ENCODE measurements at places on chromosomes 4 and X.

DNA sequence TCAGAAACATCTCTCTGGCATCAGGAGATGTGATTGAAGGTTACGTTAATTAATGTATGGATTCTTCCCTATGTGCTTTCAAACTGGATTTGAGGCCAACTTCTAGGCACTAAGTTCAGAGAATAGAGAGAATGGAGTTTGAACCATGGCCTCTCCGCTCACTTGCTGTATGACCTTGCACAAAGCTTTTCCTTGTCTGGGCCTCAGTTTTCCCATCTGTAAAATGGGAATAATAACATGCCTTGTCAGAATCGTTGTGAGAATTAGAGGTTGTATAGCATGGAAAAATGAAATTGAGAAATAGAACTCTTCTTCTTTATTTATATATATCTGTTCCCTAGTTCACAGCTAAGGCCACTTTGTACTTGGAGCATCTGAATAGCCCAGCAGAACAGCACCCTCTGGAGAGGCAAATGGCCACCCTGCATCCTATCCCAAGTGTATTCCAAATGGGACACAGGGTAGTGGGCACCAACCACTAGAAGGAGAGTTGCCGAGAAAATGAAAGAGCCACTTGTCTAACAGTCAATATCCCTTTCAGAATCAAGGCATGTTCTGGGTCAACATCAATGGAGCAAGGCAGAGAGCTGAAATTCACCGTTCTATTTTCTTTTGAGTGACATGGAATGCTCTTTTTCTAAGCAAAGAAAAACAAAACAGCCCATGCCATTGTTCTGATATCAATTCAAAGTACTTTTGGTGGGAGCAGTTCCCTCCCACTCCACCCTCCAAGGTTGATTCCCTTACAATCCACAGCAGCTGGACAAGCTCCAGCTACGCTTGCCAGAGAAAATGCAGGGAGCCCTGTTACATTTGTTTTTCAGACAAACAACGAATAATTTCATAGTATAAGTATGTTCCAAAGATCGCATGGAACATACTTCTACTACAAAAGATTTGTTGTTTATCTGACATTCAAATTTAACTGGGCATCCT lies 23.3 kb upstream of the MTM1 start:
- no peak for DNase-seq

DNA sequence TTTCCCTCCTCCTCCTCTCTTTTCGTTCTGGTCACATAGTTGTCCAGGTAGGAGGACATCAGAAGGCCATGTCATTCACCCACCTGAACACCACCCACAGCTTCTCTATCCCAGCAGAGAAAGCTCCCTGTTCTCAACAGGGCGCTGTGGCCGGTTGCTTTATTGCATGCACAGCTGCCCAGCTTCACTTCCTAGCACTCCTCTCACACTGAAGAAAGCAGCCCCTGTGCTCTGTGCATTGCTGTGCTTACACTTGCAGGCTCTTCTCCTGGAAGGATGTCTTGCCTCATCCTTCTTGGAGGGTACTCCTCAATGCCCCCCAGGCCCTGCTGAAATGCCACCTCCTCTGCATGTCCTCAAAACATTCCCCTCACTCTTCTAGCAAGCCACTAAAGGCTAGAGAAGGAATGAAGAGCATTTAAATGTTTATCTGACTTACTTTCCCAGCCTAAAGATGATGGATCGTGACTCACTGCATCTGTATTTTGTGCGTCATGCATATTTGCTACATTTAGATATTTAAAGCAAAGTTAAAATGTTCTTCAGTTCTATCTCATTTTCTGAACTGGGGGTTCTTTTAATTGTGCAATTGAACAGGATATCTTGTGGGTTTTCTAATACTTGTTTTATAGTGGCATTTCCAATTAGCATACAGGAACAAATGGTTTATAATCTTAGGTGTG lies 186.4 kb upstream of the PUDP start:
- no peak for DNase-seq

GRCh38 chr4:26252349-26253025 lies 68.3 kb upstream of the RBPJ start:
- DNase-seq, result no peak

DNA sequence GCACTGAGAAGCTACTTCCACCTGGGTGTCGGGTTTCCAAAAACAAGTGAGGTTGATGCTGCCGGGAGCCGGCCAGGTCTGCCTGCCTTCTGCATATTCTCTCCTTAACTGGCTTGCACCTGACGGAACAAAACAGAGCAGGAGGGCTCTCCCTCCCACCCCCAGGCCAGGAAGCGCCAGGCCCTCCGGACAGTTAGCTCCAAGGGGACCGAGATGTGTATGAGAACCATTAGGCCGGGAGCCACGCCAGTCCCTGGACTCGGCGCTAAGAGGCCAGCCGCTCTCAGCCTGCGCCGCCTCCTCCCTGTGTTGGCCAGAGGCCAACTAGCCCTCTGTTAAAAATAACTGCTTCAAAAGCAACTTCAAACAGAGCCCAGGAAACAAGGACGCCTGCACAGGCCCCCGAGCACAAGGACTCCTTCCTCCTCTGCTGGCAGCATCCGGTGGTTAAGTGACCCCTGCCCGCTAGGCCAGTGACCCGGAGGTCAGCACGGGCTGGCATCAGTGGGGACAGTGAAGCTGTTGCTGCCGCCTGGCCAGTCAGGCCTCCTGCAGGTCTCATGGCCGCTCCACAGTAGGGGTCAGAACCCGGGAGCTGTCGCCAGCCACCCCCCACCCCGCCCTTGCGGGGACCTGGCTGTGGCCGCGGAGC lies 107.9 kb downstream of the ABLIM2 start:
- DNase-seq, result no peak

DNA sequence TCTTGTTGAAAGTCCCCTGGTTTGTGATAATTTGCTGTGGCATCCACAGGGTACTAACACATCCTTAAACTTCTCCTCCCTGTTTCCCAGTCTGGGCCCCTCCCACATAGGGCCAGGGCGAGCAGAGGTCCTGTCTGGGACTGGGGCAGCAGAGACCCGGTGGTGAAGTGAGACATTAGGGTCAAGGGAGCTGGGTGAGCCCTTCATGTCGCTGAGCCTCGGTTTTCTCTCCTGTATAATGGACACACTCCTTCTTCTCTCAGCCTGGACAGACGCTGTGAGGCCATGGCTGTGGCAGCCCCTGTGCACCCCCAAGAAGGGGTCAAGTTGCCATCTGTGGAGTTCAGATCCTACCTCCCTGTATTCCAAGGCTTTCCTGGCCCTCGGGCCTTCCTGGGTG lies 33.0 kb upstream of the HMX1 start:
- no peak for DNase-seq

GRCh38 chr4:100790836-100791615 lies 273.2 kb upstream of the EMCN start:
- no peak for DNase-seq

GRCh38 chr4:128653527-128654444 lies 155.7 kb upstream of the JADE1 start:
- no peak for DNase-seq

DNA sequence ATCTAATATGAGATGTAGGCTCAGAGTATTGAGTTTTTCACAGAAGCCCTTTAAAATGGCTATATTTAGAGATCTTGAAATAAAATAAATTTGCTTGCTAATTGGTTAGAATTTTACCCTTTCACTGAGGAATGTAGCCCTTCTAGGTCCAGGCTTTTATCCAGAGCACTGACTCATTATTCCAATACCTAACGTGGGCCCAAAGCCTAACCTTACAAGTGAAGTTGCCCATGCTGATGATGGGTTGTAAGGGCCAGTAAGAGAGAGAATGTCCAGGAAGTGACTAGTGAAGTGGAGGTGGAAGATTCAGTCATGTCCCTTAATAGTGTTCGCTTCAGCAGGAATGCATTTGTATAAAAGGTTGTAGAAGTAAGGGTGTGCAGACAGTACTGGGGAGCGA lies 155.9 kb downstream of the STIM2 start:
- no peak for DNase-seq

- peak; percentile 19 for DNase-seq
These were observed 109.1 kb upstream of the HUWE1 start for GRCh38 chrX:53795576-53795975.

DNA sequence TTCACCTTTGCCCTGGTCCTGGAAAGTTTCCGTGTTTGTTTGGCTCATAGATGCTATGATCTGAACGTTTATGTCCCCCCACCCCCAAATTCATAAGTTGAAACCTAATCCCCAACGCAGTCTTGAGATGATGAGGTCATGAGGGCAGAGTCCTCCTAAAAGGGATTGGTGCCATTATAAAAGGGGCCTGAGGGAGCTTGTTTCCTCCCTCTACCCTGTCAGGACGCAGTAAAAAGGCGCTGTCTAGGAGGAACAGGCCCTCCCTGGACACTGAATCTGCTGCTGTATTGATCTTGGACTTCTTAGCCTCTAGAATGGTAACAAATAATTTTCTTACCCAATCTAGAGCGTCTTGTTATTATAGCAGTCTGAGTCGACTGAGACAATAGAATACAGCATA lies 2190.6 kb upstream of the TENM3 start:
- no peak for DNase-seq

GRCh38 chrX:105752338-105752956 lies 69.9 kb upstream of the NRK start:
- no peak for DNase-seq

GRCh38 chr4:166274775-166275174 lies 401.7 kb downstream of the TLL1 start:
- no peak for DNase-seq

DNA sequence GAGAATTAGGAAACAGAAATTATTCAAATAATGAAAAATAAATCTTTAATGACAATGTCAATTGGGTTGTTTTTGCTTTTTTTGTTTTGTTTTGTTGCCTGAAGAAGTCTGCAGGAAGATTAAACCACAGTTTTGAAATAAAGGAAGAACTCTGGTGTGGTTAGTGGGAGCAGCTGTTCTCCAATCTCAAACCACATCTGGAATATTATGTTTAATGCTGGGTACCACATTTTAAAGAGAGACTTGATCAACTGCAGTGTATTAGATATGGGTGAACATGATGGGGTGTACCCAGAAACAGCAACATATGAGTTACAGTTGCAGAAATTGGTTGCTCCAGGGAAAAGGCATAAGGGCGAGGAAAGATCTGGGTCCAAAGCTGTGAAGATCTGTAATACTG lies 171.2 kb upstream of the RPL34 start:
- DNase-seq, result no peak

GRCh38 chrX:110268886-110269285 lies 49.0 kb downstream of the AMMECR1 start:
- no peak for DNase-seq

DNA sequence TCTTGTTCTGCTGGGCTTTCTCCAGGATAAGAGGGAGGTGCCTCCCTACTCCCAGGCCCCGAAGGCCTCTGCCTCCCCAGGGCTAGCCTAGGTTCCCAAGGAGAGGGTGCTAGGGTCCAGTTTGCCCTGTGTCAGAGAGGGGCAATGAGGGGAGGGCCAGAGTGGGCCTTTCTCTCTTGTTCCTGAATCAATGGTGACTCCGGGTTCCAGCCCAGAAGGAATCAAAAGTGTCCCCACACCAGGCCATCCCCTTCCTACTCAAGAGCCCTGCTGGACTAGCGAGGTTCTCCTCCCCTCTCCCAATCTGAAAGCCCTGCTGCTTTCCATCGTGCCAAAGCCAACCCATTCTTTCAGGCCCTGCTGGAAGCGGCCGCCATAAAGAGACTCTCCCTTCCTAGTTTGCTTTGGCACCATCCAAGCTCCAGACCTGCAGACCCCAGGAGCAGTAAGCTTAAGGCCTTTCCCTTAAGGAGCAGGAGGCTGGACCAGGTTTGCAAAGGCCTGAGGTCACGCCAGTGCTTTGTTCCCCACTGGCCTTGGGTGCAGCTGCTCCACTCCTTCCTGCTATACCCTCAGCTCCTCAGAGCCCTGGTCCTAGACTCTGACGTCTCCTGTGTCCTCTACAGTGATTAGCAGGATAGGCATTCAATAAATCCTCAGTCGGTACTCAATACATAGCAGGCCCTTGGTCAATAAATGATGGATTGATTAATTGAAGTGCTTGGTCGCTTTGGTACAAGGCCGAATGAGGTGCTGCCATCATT lies 10.6 kb downstream of the TSC22D3 start:
- no peak for DNase-seq

DNA sequence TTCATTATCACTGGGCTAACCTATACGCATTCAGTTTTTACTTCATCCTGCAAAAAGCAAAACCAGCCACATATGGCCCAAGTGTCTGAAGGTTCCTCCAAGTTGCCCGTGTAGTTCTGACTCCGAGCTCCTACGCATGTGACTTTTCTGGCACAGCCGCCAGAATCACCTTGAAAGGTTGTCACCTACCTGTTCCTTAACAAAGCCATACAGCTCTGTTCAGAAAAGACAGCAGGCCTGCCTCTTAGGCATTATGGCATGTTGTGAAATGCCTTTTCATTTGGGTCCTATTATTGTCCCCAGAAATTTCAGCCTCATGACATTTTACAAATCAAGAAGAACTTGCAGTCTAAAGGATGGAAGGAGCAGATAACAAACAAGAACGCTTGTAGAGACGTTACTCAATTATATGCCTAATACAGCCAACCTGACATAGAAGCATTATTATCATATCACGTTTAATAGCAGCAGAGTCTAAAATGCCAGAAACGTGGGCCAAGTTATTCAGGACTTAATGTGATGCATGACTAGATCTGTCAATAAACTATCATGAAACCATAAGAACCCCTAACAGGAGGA lies 118.5 kb downstream of the RBM47 start:
- DNase-seq, result no peak

- no peak for DNase-seq
These were observed 30.3 kb downstream of the FAM53A start for GRCh38 chr4:1653776-1654175.

GRCh38 chr4:158131027-158131426 lies 41.8 kb downstream of the GASK1B start:
- DNase-seq, result no peak

DNA sequence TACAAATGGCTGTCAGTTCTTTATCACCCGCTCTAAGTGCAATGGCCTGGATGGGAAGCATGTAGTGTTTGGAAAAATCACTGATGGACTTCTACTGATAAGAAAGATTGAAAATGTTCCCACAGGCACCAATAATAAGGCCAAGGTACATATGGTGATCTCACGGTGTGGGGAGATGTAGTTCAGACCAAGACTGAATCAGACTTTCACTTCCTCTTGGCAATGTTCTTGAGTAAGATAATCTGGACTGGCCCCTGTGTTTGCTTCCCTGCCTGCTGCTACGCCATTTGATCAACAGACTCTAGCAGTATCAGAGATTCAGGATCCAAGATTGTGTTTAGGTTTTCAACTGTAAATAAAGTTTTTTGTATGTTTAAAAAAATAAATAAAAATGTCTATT lies 682.2 kb upstream of the AMOT start:
- peak; percentile 6 for DNase-seq

- no peak for DNase-seq
These were observed 12.3 kb downstream of the GPC4 start for GRCh38 chrX:133402830-133403625.

DNA sequence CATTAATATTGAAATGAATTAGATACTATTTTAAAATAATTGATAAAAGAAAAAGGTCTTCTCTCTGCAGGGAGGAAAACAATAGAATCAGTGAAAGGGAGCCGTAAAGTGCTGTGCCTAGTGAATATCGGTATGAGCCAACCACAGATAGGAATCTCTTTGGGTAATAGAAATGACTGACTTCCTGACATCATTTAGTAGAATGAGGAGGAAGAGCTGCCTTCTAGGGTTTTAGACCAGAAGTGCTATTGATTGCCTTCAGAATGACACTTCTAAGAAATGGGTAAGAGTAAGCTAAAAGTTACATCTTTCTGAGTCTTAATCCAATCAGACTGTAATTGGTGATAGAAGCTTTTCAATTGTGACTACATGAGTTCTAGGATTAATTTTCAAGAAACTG lies 134.0 kb upstream of the MAP9 start:
- no peak for DNase-seq

Measured in SK-N-DZ (cell line).